Kasumi-1 (cell line): ENCODE measurements at places on chromosomes 3 and 15.

GRCh38 chr15:69637818-69638217, 185.2 kb downstream of the RPLP1 start:
- DNase-seq = no peak

DNA sequence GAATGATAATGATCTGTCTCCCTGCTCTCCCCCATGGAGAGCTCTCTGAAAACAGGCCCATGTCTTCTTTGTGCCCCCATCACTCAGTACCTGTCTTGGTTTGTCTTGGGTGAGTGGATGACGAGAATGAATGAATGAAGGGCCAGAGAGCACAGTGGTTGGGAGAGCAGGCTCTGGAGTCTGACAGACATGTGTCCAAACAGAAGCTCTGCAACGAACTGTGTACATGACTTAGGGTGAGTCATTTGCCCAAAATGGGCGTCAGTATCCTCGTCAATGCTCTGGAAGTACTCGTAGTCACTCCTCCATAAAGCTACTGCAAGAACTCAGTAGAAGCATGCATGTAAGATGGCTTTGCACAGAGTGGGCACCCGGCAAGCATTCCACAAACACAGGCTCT, 170.2 kb upstream of the TLE3 start:
- DNase-seq = no peak

- DNase-seq = no peak
Measured at GRCh38 chr3:9730657-9731205, 804 bp upstream of the BRPF1 start.

GRCh38 chr15:71454462-71454996, 339.3 kb downstream of the THSD4 start:
- no peak for DNase-seq

- DNase-seq = peak; percentile 69
Measured at GRCh38 chr3:112794622-112795172, 52.0 kb downstream of the CD200R1L start.
